ENCODE measurements at places on chromosomes 3 and 15. TPM values are rescaled to one million over a fixed set of nuclear protein-coding genes. Genes with fewer than 3 reads are reported as not detected.

The ATP6V1A gene
- total RNA-seq: 15.3 TPM

The RGMA gene
- 66.6 TPM for total RNA-seq

The TMC3 gene
- total RNA-seq: not detected

The NR2E3 gene
- not detected for total RNA-seq

DNA sequence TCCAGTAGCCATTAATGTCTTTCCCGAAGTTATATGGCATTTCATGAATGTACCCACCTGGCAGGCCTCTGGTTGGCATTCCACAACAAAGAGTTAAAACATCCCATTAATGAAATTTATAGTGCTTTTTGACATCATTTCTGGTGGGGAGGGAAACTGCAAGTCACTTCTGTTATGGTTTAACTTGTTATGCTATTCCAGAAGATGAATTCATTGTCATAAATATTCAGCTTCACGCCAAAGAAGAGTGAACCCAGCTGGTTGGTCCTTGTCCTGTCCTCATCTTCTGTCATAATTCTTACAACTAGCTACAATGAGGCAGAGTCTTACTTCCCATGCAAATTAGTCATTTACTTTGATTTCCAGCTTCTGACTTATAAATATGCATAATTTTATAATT, 471.5 kb downstream of the FGF12 start:
- no peaks in the 10 kb centered on the region for H3K4me1 ChIP-seq
- no peaks in the 10 kb centered on the region for H3K36me3 ChIP-seq
- H3K4me3 ChIP-seq: no peak overlapping the region
- H3K27ac ChIP-seq: no peak overlapping the region
- H3K27me3 ChIP-seq: no peaks in the 10 kb centered on the region

DNA sequence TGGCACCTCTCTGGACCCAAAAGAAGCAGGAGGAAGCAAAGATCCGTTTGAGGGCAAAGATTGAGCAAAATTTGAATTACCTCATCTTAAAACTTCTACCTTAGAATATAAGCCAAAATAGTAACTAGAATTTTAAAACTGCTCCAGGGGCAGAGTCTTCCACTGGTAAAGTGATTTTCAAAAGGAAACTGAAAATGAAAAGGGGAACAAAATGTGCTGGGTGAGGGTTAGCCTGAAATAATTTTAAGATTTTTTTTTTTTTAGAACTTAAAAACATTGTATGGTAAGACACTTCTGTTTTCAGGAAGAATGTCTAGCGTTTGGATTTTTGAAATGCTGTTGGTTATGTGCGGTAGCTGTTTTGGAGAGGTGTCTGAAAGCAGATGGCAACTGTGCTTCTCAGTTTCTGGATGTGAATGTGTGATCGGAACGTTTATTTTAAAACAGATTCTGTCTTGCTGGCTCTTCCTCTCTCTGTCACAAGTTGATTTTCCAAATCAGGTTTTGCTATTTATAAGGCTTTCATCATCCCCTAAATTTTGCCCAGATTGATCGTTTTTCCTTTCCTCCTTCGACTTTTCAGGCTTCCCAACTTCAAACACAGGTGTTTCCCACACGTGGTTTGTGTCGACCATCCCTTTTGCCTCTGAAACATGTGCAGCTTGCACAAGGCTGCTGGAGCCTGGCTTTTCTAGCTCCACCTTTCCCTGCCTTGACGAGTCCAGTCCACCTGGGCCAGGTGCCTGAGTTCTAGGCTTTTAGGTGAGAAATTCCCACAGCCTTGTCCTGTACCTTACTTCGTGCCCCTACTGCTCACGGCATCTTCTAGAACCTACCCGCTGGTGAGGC, 3.3 kb downstream of the LRRK1 start:
- H3K27me3 ChIP-seq: peaks cover 14% of the 10 kb centered on the region
- peak overlapping the region; percentile 50 for H3K27ac ChIP-seq
- DNase-seq: no peak

- H3K4me3 ChIP-seq: no peak overlapping the region
- H3K4me1 ChIP-seq: no peaks in the 10 kb centered on the region
- no peaks in the 10 kb centered on the region for H3K27me3 ChIP-seq
- no peaks in the 10 kb centered on the region for H3K36me3 ChIP-seq
Measured at GRCh38 chr3:172908771-172909270, 158.3 kb downstream of the ECT2 start.

DNA sequence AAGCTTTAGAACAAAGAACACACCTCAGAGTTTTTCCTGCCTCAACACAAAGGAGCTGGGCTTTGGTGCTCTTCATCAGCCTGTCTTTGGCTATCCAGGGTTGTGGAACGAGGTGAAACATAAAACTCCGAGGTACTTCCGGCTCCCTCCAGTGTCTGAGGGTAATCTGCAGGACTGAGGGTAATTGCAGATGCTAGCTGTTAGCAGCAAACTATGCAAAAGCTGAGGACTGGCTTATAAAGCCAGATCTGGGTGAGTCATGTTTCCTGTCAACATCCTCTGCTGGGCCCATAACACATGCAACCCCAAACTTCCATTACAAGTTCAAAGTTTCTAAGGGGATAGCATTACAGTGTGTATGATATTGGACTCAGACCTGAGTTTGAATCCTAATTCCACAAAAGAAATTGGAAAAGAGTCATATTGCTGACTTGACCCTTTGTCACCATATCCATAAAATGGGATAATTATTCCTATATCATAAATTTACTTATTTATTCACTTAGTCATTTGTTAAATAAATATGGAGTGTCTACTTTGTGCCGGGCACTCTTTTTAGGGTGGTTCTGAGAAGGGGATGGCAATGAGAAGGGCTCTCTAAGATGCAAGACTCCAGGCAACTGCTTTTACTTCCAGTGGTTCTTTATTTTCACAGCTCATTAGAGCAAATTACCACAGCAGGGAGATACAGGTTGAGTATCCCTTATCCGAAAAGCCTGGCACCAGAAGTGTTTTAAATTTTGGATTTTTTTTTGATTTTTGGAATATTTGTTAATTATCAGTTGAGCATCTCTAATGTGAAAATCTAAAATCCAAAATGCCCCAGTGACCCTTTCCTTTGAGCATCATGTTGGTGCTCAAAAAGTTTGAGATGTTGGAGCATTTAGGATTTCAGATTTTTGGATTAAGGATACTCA, 9.5 kb upstream of the TRIM69 start:
- H3K27ac ChIP-seq: peak overlapping the region; percentile 93
- peaks cover 2% of the 10 kb centered on the region for H3K36me3 ChIP-seq
- DNase-seq: no peak
- H3K4me3 ChIP-seq: peak overlapping the region; percentile 29
- peaks cover 15% of the 10 kb centered on the region for H3K4me1 ChIP-seq
- H3K27me3 ChIP-seq: no peaks in the 10 kb centered on the region

- no peaks in the 10 kb centered on the region for H3K4me1 ChIP-seq
- no peaks in the 10 kb centered on the region for H3K27me3 ChIP-seq
- H3K27ac ChIP-seq: no peak overlapping the region
- no peaks in the 10 kb centered on the region for H3K36me3 ChIP-seq
- H3K4me3 ChIP-seq: no peak overlapping the region
Measured at GRCh38 chr15:52071570-52071969, 41.0 kb downstream of the BCL2L10 start.

GRCh38 chr3:94028093-94028837, at the start of gene STX19:
Gene STX19 (minus strand): TSS chr3:94028597. CDS start chr3:94015269, 13,328 bp downstream.
- H3K27ac ChIP-seq: no peak within 1 kb of the TSS
- no peak for DNase-seq
- no peaks in the 10 kb centered on the region for H3K27me3 ChIP-seq
- no peaks in the 10 kb centered on the region for H3K36me3 ChIP-seq
- H3K4me3 ChIP-seq: no peak within 1 kb of the TSS

DNA sequence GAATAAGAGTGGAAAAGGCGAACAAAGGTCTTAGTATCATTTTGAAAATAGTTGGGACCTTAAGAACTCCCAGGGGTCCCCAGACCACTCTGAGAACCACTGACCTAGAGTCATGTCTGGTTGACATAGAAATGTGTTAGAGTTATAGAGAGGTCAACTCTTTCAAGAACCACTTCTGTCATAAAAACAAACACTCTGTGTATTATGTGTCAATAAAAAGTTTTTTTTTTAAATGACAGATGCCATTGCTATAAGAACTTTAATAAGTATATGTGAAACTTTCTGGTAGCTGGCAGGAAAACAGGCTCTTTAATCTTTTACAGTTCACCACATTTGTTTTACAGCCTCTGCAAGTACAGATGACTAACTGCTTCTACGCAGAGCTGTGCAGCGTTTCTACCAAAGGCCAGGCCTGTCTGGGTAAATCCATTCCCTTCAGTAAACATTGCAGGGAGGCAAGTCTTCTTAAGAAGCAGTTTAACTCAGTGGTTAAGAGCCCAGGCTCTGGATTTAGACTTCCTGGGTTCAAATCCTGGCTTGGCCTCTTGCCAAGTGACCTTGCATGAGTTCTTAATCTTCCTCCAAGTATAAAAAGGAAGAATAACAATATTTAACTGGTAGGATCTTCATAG, 56.6 kb downstream of the RFTN1 start:
- no peak overlapping the region for H3K4me3 ChIP-seq
- H3K27ac ChIP-seq: no peak overlapping the region
- H3K36me3 ChIP-seq: no peaks in the 10 kb centered on the region
- peaks cover 4% of the 10 kb centered on the region for H3K4me1 ChIP-seq
- DNase-seq: no peak

GRCh38 chr15:27293607-27294006, 322.6 kb downstream of the GABRG3 start:
- no peaks in the 10 kb centered on the region for H3K27me3 ChIP-seq
- H3K36me3 ChIP-seq: no peaks in the 10 kb centered on the region
- no peak overlapping the region for H3K27ac ChIP-seq
- no peak overlapping the region for H3K4me3 ChIP-seq
- no peak for DNase-seq

DNA sequence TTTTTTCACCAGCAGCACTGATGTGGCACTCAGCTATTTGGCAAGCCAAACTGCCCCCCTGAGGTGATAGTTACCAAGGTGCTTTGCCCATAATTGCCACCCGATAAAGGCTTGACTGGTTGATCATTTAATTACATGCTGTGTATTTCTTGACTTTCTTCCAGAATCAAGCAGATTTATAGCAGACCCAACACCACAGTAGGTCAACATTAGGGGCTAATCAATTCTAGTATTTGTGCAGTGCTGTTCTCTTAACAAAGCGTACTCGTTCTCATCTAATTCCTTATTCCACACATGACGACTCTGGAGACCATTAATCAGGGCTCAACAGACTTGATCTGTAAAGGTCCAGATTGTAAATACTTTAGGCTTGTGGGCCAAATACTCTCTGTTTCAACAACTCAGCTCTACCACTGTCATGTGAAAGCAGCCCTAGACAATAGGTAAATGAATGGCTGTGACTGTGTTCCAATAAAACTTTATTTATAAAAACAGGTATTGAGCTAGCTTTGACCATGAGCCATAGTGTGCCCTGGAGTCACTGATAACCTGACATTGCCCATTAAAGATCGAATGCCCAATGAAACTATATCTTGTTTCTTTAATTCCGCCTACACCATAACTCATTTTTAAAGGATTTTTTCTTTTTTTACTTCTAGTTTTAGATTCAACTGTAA, 119.1 kb upstream of the TMC3 start:
- H3K27ac ChIP-seq: no peak overlapping the region
- H3K36me3 ChIP-seq: no peaks in the 10 kb centered on the region
- H3K4me3 ChIP-seq: no peak overlapping the region
- no peaks in the 10 kb centered on the region for H3K4me1 ChIP-seq

GRCh38 chr3:25692341-25692740, 27.6 kb upstream of the TOP2B start:
- no peak overlapping the region for H3K27ac ChIP-seq
- no peak overlapping the region for H3K4me3 ChIP-seq
- H3K27me3 ChIP-seq: no peaks in the 10 kb centered on the region
- DNase-seq: no peak
- no peaks in the 10 kb centered on the region for H3K36me3 ChIP-seq

DNA sequence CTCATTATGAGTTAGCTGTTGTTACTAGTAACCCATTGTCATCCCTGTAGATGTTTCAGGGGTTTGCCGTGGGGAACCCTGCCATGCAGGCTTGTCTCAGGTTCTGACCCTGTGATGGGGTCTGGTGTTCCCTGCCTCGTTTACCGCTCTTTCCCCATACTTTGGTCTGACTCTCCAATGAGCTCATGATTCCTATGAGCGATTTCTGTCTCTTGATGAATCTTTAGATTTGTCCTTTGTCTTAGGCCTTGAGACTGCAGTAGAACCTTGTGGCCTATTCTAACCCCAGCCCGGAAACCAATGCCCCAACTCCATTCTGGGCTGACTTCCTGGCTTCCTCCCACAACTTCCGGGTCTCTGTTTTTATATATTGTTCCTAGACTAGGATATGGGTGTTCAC, 11.3 kb upstream of the IQGAP1 start:
- H3K36me3 ChIP-seq: no peaks in the 10 kb centered on the region
- H3K4me1 ChIP-seq: no peaks in the 10 kb centered on the region
- H3K27me3 ChIP-seq: no peaks in the 10 kb centered on the region
- no peak for DNase-seq
- no peak overlapping the region for H3K27ac ChIP-seq
- no peak overlapping the region for H3K4me3 ChIP-seq

- no peaks in the 10 kb centered on the region for H3K36me3 ChIP-seq
- no peaks in the 10 kb centered on the region for H3K27me3 ChIP-seq
- H3K4me1 ChIP-seq: no peaks in the 10 kb centered on the region
- no peak overlapping the region for H3K4me3 ChIP-seq
- DNase-seq: no peak
Measured at GRCh38 chr15:48603922-48604321, 41.6 kb downstream of the FBN1 start.

GRCh38 chr15:44501768-44502366, 35.1 kb upstream of the EIF3J start:
- H3K27ac ChIP-seq: no peak overlapping the region
- peaks cover 57% of the 10 kb centered on the region for H3K36me3 ChIP-seq
- DNase-seq: no peak
- H3K4me3 ChIP-seq: no peak overlapping the region
- no peaks in the 10 kb centered on the region for H3K27me3 ChIP-seq
- H3K4me1 ChIP-seq: no peaks in the 10 kb centered on the region

- H3K4me3 ChIP-seq: no peak overlapping the region
- no peak for DNase-seq
- no peaks in the 10 kb centered on the region for H3K27me3 ChIP-seq
Measured at GRCh38 chr3:156604642-156605144, 49.8 kb upstream of the SSR3 start.

- no peaks in the 10 kb centered on the region for H3K36me3 ChIP-seq
- no peaks in the 10 kb centered on the region for H3K4me1 ChIP-seq
- DNase-seq: no peak
- H3K27ac ChIP-seq: no peak overlapping the region
- no peak overlapping the region for H3K4me3 ChIP-seq
Measured at GRCh38 chr3:147301781-147302180, 104.6 kb downstream of the ZIC4 start.

- no peak overlapping the region for H3K27ac ChIP-seq
- H3K4me1 ChIP-seq: peaks cover 8% of the 10 kb centered on the region
- no peak for DNase-seq
- H3K4me3 ChIP-seq: no peak overlapping the region
- no peaks in the 10 kb centered on the region for H3K27me3 ChIP-seq
- no peaks in the 10 kb centered on the region for H3K36me3 ChIP-seq
Measured at GRCh38 chr3:4850928-4851265, 128.3 kb upstream of the BHLHE40 start.

DNA sequence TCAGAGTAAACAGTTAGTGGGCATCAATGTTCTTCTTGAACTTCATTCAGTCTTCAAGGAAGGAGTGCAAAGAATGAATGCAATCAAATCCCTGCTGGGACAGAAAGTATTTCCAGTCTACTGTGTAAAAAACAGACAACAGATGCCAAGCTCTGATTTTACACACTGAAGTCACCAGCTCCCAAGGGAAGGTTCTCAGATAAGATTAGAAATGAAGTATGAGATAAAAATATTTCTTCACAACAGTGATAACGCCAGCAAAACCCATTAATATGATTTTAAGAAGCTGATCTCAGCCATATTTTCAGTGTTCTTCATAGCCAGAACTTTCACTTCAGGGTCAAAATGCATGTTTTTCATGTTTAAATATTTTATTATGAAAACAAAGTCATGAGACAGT, 265.6 kb downstream of the CTNNB1 start:
- H3K27me3 ChIP-seq: no peaks in the 10 kb centered on the region
- no peak overlapping the region for H3K4me3 ChIP-seq

All from psoas muscle (tissue), 8 donors.